ENCODE measurements at places on chromosomes 16 and 17.
A peak's percentile ranks its signal among the peaks of the same experiment; 100 is the strongest.

- no peak for DNase-seq
Measured at GRCh38 chr16:71172481-71173207, 57.9 kb downstream of the HYDIN start.

DNA sequence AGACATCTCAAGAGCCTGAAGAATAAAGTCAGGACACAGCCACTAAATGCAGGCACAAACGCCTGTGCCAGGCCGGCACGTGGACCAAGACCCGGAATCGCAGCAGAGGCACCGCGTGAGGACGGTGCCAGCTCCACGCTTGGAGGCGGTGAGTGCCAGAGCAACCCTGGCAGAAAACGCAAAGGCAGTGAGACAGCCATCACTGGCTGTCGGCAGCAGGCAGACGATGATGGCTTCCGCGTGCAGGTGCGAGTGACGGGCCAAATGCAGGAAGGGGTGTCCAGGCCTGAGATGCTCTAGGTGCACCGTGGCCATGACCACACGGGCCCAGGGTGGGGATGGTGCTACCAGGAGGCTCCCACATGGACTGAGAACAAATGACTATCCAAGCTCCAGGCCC lies 78.8 kb downstream of the LMF1 start:
- no peak for DNase-seq

DNA sequence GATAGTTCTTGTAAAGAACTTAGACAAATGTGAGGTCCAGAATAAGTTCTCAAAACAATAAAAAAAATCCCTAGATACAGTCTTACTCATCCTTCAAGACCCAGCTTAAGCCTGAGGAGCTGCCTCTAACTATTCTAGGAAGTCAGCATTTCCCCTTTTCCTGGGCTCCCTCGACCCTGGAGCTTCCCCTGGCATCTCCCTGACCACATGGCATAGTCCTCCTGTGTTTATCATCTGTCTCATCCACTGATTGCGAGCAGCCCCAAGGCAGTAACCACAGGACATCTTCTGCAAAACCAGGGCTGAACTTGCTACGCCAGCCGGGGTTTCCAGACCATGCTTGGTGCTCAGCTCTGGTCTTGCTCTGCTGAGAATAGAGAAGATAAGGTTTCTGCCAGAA lies 36.7 kb upstream of the NLRP1 start:
- DNase-seq: no peak

DNA sequence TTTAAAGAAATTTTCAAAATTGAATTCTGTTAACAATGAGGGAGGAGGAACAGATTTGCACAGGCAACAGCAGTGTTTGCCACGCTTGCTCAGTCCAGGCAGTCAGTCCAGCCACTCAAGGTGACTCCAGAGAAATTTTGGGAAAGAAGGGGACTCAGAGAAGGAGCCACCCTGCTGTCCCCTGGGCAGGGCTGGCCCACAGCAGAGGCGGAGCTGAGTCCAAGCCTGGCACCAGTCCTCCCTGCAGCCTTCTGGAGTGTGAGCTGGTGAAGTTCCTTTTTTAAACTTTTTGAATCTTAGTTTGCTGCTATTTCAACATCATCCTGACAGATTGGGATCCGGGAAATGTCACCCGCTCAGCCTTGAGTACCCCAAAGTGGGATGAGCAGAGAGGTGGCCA lies 14.5 kb upstream of the SLC47A2 start:
- no peak for DNase-seq

GRCh38 chr16:53559270-53559951 lies 56.4 kb upstream of the AKTIP start:
- no peak for DNase-seq

GRCh38 chr16:85825326-85825725 lies 25.8 kb downstream of the COX4I1 start:
- no peak for DNase-seq

DNA sequence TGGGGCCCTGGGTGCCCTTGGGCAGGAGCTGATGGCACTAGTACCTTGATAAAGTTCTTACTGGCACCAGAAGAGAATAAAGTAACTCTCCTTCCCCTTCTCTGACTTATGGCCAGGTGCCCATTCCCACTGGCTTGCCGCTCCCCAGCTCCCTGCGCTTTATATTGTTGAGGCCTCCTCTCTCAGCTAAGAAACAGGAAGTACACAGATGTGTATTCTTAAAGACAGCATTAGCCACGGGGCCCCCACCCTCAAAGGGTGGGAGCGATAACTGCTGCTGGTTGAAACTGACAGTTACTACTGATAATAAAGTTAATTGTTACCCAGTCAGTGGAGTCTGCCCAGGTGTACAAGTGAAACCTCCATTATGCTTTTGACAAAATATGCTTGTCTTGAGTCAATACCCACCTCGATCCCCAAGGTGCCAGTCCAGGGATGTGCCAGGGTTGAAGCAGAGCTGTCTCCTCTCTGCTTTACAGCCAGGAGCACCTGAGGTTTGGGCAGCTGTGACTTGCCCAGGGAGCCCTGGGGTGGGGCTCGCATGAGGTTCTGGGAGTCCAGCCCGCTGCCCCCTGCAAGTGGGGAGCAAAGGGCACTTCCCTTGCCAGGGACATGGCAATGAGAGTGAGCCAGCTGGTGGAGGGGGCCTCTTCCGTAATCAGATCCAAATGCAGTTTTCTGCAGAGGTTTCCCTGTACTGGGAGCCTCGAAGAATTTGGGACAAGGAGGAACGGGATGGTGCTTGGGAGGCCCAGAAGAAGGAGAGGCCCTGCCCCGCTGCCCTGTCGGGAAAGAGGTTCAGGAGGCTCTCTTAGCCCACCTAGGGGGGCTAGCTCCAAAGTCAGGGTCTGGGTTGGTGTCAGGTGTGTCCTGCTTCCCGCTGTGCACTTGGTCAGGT lies 5.4 kb upstream of the CLDN9 start:
- no peak for DNase-seq

DNA sequence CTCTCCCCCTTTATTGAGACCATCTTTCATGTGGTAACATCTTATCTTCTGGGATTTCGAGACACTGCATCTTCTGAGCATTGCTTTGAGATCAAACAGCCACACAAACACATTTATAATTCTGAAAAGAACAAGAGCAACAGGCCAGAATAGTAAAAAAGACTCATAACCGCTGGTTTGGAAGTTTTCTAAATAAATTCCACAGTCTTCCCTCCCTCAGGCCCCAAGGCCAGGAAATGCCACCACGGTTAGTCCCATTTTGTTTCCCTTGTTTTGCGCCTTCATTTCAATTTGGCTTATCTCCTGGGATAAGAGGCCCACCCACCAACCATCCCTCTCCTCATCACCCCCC lies 25.3 kb downstream of the LITAF start:
- no peak for DNase-seq

GRCh38 chr16:86751076-86752030 lies 173.0 kb downstream of the FOXL1 start:
- DNase-seq: no peak

DNA sequence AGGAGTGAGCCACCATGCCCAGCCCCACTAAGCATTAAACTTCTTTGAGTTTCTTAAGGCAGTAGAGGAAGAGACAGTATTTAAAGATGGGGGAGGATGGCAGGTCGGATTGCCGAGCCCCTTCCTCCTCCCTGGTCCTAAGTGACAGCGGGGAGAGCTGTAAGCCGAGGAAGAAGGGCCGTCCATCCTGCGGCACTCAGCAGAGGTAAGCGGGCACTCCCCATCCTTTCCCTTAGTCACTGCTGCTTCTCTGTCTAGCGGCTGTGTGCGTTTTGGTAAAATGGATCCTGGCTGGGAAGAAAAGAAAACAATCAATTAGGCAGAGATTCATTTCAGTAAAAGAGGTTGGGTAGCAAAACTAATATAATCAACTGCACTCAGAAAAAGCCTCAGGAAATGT lies 13.9 kb downstream of the DNAAF1 start:
- no peak for DNase-seq

DNA sequence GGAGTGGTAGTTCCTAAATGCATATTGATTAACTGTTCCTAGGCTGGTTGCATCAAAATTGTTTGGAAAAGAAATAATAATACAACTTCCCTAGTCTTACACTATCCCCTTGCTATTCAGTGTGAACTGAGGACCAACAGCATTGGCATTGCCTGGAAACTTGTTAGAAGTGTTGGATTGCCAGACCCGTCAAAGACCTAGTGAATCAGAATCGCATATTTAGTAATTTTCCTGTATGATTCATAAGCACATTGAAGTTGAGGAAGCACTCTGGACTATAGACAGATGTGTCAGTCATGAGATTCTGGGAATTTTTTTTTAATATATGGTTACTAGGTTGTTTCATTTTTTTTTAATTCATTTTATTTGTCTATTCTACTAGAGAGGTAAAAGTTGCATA lies 34.7 kb upstream of the KCNJ16 start:
- DNase-seq: no peak

DNA sequence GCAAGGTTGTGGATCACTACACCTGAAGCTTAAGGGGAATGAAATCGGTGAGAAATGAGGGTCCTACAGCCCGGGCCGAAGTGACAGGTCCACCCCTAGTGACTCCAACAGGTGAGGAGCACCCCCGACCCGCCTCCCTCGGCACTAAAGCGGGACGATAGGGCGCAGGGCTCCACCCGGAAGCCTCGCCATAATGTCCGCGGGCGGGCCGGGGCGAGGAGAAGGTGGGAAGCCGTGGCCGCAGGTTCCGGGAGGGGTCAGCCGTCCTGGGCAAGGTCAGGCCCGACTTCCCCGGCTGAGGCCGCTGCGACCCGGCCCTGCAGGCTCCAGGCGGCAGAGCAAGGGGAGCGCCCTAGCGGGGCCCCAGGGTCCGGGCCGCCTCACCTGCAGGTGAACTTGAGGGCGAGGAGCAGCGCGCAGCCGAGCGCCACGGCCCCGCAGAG lies 543 bp downstream of the TXNDC11 start:
- no peak for DNase-seq

DNA sequence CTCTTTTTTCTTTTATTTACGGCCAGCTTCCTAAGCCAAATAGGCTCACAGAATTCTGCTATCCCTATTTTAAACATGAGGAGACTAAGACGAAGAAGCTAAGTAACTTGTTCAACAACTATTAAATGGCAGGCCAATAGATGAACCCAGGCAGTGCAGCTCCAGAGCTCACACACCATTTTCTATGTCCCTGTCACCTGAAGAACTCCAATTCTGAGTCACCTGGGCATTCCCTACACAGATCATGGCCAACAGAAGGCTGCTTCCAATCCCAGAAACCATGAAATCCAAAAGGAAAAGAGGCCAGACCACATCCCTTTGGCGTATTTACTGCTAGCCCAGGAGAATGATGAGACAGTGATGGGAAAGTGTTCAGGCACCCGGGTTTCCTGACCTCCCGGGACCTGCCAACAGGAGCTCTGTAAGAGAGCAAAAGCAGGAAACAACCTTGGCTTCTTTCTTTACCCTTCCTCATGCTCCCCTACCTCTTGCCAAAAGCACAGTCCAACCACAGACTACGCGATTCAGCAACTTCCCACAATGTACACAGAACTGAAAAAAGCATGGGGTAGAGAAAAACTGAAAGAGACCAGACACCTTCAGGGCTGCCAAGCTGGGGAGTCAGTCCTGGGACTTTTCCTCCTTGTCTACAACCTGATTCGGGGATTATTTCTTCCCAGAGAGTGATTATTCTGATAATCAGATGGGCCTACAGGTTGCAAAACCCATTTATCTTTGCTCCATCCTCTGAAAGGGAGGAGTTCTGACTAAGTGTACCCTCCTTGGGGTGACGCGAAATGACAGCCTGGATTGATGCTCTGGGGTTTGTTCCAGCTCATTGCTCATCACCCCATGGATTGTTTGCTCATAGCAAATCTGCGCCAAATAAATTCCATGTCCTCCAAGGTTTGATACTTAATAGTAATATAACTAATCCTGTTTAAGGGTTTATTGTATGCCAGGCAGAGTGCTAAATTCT lies 47.8 kb upstream of the HAS3 start:
- DNase-seq: peak; percentile 73

DNA sequence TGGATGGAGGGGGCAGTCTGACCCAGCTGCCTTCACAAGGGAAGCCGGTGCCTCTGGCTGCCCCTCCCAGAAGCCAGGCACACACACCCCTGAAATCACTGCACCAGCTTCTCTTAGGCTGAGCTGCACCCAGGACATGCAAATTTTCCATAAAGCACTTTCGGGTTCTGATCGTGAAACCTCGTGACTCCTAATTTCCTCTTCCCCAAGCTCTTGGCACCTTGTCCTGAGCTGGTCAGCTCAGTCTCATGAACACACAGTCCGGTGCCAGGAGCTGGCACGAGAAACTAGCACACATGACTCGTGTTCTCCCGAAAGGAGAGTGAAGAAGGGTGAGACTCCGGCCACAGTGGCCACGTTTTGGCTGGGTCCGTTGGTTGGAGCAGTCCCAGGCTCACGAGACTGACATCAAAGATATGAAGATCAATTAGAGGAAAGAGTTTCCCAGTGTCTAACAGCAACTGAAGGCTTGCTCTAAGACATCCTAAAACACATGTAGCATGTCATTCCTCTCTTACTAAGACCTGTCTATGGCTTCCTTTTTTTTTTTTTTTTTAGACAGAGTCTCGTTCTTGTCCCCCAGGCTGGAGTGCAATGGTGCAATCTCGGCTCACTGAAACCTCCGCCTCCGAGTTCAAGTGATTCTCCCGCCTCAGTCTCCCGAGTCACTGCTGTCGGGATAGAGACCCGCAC lies 9.2 kb upstream of the ABR start:
- no peak for DNase-seq

DNA sequence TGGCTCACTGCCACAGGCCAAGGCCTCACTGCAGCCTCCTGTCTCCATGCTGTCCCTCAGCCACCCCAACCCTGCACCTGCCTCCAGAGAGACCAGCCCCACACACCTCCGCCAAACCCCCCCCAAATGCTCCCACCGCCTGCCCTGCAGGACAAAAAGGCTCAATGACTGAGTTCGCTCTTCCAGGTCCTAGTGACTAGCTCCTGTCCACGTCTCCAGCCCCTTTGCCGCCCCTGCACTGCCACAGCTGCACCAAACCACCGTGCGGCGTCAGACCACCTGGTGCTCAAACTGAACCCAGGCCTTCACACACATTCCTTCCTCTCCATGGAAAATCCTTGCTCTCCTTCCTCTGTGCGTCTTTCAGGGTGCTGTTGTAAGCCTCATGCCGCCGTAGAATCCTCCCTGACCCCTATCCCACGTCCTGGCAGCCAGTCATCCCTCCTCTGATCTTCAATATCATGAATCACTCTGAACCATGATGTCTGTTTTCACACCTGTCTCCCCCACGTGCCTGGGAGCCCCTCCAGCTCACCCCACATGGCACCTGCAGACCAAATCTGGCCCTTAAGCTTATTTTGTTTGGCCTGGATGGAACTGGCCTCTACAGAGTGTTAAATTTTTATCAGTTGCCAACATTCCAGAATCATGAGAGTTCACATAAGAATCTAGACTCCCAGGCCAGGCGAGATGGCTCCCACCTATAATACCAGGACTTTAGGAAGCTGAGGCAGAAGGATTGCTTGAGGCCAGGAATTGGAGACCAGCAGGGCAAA lies 4.3 kb upstream of the GSG1L start:
- no peak for DNase-seq

DNA sequence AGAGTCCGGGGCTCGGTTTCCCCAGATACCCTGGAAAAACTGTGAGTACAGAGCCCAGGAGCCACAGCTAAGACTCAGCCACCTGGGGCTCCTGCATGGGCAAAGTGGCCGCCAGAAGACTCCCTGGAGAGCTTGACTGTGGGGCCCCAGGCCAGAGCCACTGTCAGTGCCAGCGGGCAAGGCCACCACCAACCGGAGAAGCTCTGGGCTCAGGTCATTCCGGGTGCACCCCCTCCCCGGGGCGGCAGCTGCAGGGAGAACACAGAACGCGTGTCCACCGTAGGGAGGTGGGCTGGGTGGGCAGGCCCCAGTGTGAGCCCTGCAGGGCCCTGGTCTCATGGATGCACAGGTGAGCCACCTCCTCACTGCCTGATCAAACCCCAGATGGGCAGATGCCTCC lies 22.3 kb upstream of the RBFOX3 start:
- no peak for DNase-seq
